Stimulated activated CD8-positive, alpha-beta memory T cell treated with anti-CD3 and anti-CD28 coated beads, Interleukin-7, amount 100 ng/mL, for 1 hour (primary cell): ENCODE measurements at places on chromosomes 1 and 21.

GRCh38 chr1:226476648-226477319, 68.9 kb upstream of the PARP1 start:
- DNase-seq: no peak

- no peak for DNase-seq
Observed at GRCh38 chr1:170377440-170377839, 154.5 kb upstream of the GORAB start.

- DNase-seq: no peak
Observed at GRCh38 chr21:29018540-29018939, 609 bp downstream of the RWDD2B start.

- no peak for DNase-seq
Observed at GRCh38 chr21:38758501-38759214, 47.1 kb upstream of the ETS2 start.

DNA sequence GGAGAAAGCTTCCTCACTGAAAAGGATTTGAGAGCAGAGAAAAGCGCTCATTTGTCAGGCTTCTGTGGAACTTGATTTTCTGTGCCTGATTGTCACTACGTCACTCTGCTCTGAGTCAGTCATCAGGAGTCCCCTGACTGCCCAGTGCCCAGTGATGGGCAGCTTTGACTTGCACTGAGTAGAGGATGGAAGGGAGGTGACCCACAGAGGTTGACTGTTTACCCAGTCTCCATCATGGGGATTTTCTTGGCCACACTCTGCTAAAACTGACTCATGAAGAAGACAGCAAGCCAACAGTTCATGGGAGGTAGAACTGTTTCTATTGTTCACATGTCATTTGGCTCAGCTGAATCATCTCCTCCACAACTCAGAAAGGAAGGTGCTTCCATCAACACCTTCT, 82.1 kb upstream of the DUSP10 start:
- no peak for DNase-seq

GRCh38 chr1:96973605-96974004, 252.0 kb downstream of the PTBP2 start:
- no peak for DNase-seq

GRCh38 chr1:28115267-28115666, 26.9 kb upstream of the EYA3 start:
- DNase-seq: peak; percentile 2

GRCh38 chr1:97711858-97712257, 209.0 kb downstream of the DPYD start:
- DNase-seq: no peak
